Activated T-helper 9 cell treated with anti-CD3 and anti-CD28 coated beads, Interleukin-2, amount 50 U/mL, for 16 hours (primary cell): ENCODE measurements at places on chromosomes 12 and 14.

DNA sequence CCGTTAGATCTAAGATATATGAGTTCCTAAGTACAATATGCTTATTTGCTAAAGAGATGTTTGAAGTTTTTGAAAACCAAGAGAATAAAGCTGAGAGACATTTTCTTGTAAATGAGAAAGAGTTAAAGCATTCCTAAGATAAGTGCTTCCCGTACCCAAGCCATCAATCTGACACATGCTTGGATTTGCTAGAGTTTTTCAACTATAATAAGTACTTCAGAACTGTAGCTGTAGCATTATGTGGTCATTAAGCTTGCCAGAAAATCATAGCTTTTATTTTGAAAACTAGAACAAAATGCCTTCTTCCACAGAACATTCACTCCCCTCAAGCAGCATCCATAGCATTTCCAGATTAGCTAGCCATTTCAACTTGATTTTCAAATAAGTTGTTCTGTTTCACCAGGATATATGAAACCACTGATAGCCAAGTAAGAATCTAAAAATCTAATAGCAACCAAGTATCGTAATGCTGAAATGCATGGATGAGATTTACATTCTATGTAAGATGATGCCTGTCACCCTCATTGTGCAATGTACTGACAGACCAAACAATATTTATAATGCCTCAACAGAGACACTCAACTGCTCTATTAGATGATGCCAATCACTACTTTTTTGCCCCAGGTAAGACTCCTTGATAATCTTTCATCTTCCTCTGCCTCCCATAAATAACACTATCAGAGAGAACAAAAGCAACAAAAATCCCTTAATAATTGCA is 8.0 kb downstream of the SNW1 start:
- no peak for DNase-seq

GRCh38 chr12:989751-990660 is 1.0 kb upstream of the ERC1 start:
- peak; percentile 27 for DNase-seq

DNA sequence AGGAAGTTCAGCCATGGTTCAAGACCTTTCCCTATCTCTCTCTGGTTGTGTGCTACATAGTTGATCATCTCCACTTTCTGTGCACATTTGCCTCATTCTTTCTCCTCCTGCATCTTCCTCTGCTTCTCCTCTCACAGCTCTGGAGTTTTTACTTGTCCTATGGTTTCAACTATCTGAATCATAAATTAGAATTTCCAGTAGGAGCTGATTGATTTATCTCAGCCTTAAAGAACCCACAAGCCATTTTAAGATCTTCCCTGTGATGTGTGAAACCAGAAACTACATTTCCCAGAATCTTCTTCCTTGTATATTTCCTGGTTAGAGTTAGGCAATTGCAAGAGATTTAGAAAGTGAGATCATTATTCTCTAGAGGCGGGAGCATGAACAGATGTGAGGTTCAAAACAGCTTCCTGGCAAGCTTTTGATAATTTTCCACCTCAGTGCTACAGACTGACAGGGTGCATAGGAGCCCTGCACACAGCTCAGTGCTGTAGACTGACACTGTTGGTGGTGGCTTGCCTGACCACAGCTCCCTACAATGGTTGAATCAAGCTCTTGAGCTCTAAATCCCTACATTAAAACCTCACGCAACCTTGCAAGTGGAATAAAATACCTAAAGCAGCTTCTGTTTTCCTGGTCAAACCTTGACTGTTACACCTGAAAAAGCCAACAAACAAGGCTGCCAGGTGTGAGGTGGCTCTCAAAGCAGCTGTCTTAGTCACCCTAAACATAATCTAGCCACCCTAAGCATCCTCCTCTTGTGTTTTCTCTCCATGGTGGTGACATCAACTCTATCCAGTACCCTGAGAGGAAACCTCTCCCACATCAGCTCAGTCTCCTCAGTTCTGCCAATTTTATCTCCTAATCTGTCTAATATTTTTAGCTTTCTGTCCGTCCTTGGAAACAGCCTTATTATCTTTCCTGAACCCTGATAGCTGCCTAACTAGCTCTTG is 21.5 kb upstream of the IFNG start:
- no peak for DNase-seq

GRCh38 chr14:70635971-70636595 is 5.6 kb upstream of the TTC9 start:
- no peak for DNase-seq

DNA sequence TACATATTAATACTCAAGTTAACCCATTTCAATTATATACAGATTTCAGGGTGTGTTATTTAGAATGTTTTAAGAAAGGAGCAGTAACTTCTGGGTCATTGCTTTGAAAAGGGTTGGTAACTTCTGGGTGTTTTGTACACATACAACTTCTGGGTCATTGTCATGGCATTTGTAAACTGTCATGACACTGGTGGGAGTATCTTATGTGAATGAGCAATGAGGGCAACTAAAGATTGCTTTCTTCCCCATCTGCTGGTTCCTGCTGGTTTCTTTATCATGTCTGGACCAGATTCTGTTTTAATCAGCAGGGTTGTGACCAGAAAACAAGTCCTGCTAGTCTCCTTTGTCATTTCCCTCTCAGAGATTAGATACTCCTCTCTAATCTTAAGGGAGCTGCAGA is 713.3 kb downstream of the LRFN5 start:
- no peak for DNase-seq

- DNase-seq, result no peak
Measured at GRCh38 chr14:22634233-22634900, 9.8 kb downstream of the OR6J1 start.

DNA sequence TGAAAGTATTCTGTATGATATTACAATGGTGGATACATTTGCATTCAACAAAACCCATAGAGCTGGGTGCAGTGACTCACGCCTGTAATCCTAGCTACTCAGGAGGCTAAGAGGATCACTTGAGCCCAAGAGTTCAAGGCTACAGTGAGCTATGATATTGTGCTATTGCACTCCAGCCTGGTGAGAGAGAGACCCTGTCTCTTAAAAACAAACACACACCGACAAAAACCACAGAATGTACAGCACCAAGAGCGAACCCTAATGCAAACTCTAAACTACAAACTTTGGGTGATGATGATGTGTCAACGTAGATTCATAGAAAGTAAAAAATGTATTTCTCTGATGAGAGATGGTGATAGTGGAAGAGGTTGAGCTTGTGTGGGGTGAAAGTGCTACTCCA is 8.6 kb downstream of the CAPRIN2 start:
- DNase-seq, result no peak

GRCh38 chr12:39984670-39985069 is 121.2 kb downstream of the SLC2A13 start:
- no peak for DNase-seq
